Liver (tissue), 10 donors: ENCODE measurements at places on chromosomes 3 and 15. TPM values are rescaled to one million over a fixed set of nuclear protein-coding genes. Genes with fewer than 3 reads are reported as not detected.

USP19 gene
- 36.4 TPM for total RNA-seq

PIERCE2 gene
- not detected for total RNA-seq

CPN2 gene
- 20.4 TPM for total RNA-seq

HHATL gene
- not detected for total RNA-seq

GPR62 gene
- total RNA-seq: not detected

TRH gene
- not detected for total RNA-seq

BBX gene
- total RNA-seq: 25.1 TPM

MTMR10 gene
- total RNA-seq: 31.3 TPM

PAQR9 gene
- 24.3 TPM for total RNA-seq

ARL14 gene
- total RNA-seq: not detected

ROPN1 gene
- total RNA-seq: not detected

MESP2 gene
- not detected for total RNA-seq

KCNAB1 gene
- 0.84 TPM for total RNA-seq

RBP2 gene
- not detected for total RNA-seq
